ENCODE measurements at places on chromosomes 11 and 22.
A peak's percentile ranks its signal among the peaks of the same experiment; 100 is the strongest.

- no peak for DNase-seq
Observed at GRCh38 chr11:121037016-121037415, 13.1 kb downstream of the TBCEL start.

DNA sequence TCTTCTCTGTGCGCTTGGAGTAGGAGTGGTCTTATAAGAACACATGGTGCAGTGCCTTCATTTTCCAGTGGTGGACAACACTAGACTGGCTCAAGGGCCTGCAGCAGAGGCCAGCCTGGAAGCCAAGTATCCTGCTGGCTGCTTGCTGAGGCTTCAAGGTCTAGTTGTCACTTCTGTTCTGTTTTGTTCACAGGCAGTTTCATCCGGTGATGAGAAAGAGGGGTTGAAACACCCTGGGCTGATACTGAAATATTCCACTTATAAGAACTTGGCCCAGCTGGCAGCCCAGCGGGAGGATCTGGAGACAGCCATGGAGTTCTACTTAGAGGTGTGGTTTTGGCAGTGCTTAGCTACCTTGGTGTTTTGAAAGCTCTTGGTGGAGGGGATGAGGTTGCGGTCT is 29.8 kb downstream of the CABIN1 start:
- DNase-seq: no peak

- no peak for DNase-seq
Observed at GRCh38 chr11:25777343-25777742, 554.6 kb upstream of the ANO3 start.

- DNase-seq: no peak
Observed at GRCh38 chr22:49104434-49104833, 723.2 kb downstream of the BRD1 start.

GRCh38 chr11:9396310-9396709 is 11.9 kb downstream of the IPO7 start:
- DNase-seq: no peak

GRCh38 chr11:104332110-104332509 is 168.2 kb upstream of the PDGFD start:
- no peak for DNase-seq

GRCh38 chr11:134120143-134120850 is 51.4 kb downstream of the JAM3 start:
- no peak for DNase-seq

- no peak for DNase-seq
Observed at GRCh38 chr11:60731586-60731985, 7.1 kb downstream of the MS4A18 start.

DNA sequence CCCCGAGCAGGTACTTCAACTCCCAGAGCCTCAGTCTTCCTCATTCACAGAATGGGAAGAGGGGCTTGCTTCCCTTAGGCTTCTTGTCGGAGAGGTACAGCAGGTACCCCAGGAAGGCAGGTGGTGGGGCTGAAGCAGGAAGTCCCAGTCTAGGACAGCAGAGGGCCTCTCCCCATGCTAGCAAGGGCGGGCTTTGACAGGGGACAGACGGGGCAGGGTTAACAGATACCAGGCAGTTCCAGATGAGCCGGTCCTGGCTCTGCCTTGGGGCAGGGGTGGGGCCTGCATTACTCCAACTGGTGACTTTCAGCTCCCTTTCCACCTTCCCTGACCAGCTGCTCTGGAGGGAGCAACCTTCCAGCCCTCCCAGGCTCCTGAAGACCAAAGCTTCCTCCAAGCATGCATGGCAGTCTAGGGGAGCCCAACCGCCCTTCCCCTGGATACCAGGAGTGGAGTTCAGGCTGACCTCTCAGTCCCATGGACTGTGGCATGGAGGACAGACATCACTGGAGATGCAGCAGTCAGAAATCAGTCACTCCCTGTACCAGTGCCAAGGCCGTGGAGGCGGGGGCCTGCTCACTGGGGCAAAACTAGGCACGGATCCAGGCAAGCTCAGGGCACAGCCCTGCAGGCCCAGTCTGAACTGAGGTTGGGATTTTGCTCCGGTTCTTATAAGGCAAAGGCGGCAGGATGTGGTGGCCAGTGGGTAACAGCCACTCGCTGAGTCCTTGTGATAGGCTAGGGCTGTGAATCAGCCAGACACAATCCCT is 60.5 kb downstream of the NAT10 start:
- DNase-seq: no peak

- DNase-seq: no peak
Observed at GRCh38 chr11:59040607-59041006, 45.5 kb upstream of the GLYATL1B start.

GRCh38 chr11:7892840-7893254 is 38.2 kb downstream of the OR10A6 start:
- peak; percentile 52 for DNase-seq

GRCh38 chr11:88655196-88655595 is 317.7 kb upstream of the CTSC start:
- no peak for DNase-seq

DNA sequence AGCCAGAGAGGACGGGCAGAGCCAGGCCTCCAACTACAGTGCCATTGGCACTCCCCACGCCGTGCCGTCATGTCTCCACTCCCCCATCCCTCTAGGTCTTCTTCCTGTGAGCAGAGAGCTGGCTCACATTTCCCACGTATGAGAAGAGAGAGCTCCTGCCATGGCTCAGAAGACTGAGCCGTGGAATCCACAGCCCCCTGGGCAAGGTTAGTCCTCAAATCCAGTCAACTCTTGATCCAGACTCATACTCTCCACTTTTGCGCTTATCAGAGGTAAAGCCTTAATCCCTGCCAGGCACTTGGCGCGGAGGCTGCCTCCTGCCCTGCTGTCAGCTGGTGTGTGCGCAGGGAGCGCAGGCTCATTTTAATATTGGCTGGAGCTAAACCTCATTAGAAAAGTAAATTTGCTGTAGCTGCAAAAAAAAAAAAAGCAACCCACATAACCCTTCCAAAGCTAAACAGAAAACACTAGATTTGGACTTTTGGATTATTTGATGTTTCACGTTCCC is 4.7 kb downstream of the B3GAT1 start:
- DNase-seq: no peak

GRCh38 chr11:102462610-102463009 is 10.0 kb upstream of the TMEM123 start:
- no peak for DNase-seq

DNA sequence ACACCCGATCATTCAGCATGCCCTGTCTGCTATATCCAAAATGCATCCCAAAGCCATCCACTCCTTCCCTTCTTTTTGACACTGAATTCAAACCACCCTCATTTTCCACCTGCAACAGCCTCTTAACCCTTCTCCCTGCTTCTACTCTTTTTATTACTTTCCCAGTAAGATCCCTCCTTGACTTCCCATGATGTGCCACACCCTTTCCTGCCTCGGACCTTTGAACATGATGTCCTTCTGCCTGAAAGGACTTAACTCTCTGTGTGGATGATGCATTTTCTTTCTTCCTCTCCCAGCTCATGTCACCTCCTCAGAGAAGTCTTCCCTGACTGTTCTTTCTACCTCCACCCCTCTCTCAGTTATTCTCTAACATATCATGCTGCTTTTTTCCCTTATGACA is 36.5 kb downstream of the HTR3A start:
- DNase-seq: no peak

DNA sequence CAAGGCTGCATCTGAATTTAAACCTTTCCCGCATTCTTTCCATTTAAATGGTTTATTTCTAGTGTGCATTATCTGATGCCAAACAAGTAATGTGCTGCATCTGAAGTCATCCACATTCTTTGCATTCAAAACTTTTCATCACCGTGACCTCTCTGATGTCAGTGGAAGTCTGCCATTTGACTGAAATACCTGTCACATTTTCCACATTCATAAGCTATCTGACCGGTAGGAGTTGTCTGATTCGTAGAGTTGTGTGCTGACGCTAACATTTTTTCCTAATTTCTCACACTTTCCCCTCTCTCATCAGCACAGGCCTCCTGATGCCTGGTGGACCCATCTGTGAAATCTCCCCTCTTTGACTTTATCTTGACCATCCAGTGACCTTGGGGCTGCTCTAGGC is 79.9 kb upstream of the BARX2 start:
- no peak for DNase-seq

- no peak for DNase-seq
Observed at GRCh38 chr11:37755521-37755920, 1157.5 kb upstream of the RAG2 start.

DNA sequence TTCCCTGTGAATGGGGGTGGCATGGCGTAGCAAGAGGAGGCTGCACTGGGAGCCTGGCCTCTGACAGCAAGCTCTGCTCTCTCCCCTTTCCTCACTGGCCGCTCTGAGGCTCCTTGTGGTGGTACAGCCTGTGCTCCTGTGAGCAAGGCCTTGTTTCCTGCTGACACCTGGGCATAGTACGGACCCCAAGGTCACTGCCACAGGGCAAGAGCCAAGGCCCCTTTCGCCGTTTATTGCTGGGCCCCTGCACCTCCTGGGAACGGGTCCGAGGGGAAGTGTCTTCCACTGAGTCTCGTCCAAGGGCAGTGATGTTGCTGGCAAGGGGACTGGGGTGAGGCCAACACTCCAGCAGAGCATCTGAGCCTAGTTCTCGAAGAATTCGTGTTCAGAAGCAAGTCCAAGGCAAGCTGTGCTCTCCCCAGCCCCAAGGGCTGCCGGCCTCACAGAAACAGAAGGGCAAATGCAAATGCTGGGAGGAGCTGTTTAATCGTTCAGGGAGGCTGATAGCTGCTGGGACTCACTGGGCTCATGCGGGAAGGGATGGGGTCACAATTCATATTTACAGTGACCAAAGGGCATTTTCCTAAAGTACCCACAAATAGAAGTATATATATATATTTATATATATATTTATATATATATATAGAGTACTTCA is 15.9 kb upstream of the TTLL12 start:
- no peak for DNase-seq

DNA sequence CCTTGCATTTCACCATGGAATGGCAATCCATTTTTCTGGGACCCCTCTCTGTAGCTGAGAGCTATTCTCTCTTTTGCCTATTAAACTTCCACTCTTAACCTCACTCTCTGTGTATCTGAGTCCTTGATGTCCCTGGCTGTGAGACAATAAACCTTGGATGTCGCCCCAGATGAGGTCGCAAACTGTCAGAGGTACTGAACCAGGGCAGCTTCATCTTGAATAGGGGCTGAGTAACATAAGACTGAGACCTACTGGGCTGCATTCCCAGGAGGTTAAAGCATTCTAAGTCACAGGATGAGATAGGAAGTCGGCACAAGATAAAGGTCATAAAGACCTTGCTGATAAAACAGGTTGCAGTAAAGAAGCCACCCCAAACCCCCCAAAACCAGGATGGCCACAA is 68.0 kb downstream of the RSF1 start:
- no peak for DNase-seq

- DNase-seq: no peak
Observed at GRCh38 chr22:42515896-42516295, 3.7 kb downstream of the RRP7A start.

DNA sequence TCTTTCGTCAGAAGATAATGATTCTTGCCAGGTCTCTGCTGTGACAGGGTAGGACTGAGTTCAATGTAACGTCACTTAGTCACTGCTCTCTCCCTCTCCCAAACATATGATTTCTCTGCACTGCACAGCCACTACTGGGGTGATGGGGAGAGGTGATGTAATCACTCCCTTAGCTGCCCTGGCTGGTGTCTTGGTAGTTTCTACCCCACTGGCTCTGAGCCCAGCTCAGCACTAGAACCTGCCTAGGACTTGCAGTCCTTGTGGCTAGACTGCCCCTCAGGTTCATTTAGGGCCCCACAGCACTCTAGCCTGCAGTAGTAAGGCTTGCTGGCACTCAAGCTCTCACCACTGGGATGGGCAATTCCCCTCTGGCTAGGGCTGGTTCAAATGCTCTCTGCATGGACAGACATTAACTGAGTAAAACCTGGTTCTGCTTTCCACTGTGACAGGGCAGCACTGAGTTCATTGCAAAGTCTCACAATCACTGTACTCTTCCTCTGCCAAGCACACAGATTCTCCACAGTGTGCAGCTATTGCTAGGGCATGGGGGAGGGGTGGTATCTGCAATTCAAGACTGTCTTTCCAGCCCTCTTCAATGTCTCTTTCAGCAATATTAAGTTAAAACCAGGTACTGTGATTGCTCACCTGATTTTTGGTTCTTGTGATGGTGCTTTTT is 571.4 kb upstream of the FAT3 start:
- no peak for DNase-seq

- peak; percentile 95 for DNase-seq
Observed at GRCh38 chr11:124739479-124740276, at the start of gene NRGN. TSS of gene NRGN (plus strand) at chr11:124739942. CDS start at chr11:124740085, 143 bp downstream.

GRCh38 chr22:19169002-19169946 is 9.3 kb downstream of the SLC25A1 start:
- DNase-seq: no peak

DNA sequence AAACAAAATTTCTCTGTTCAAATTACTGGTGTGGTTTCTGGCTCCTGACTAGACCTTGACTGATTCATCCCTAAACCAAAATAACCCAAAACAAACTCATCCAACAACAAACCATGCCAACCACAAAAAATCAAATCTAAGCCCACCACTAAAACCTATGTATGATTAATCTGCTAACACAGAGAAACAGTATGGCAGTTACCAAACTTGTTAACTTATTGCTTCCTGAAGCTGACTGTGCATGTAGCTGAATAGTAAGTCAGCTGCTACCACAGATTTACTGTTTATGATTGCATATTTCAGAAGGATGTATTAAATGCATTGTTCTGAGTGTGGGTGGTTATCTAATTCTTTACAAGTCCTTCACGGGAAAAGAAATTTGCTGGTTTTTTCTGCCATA is 231.1 kb downstream of the SWAP70 start:
- no peak for DNase-seq

DNA sequence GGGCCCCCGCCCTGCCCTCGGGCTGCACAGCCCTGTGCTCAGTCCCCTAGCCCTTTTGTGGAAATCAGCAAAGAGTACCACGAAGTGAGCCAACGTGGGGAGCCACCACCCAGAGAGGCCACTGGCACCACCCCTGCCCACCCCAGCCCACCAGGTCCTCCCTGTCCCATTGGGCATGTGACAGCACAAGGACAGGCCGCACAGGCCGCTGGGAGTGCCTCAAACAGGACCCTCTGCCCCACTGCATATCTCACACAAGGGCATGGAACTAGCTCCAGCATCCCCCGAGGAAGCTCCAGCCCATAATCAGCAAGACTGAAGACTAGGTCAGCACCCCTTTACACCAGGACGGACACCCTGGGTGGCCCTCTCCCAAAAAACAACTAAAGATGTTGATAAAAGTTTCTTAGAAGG is 29.7 kb downstream of the GNB1L start:
- no peak for DNase-seq

GRCh38 chr11:29005401-29005980 is 897.3 kb downstream of the METTL15 start:
- no peak for DNase-seq

GRCh38 chr22:19757140-19757984 is 3.2 kb upstream of the TBX1 start:
- no peak for DNase-seq

Data from GM10248 (cell line).